ENCODE measurements at places on chromosomes 1 and 21.
A peak's percentile ranks its signal among the peaks of the same experiment; 100 is the strongest.

DNA sequence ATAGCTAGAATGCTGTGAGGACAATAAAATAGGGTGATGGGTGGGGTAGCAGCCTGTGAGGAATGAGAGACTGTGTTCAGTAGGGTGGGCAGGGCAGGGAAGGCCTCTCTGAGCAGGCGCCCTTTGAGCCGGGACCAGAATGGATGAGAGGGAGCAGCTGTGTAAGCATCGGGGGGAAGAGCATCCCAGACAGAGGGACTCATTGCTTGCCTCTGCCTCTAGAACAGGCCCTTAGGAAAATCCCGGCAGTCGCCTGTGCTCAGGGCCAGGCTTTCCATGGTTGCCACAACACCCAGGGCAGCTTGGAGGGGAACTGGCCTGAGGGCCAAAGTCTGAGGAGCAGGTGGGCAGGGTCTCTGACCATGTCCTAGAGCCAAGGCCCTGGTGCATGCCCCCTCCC lies 774 bp downstream of the SLC2A7 start:
- DNase-seq: no peak

DNA sequence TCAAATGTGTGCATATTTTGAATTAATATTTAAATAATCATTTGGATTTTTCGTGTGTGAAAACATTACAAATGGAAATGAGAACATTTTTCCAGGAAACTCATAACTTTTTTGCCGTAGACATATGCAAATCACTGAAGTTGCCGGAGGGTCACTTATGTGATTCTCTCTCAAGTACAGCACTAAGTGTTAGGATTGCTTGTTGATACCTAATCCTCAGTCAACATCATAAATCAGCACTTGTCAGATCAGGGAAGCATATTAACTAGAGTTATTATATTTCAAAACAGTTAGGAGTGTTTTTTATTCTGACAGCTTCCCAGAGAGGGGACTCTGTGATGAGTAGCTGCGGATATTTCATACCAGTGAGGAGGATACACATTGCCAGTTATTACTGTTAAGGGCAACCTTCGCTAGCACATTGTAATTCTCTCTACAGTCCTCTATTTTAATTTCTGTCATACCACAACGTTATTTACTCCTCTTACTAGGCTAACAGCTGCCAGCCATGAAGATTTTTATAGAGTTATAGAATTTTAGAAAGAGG lies 41.5 kb downstream of the NCAM2 start:
- DNase-seq: no peak

DNA sequence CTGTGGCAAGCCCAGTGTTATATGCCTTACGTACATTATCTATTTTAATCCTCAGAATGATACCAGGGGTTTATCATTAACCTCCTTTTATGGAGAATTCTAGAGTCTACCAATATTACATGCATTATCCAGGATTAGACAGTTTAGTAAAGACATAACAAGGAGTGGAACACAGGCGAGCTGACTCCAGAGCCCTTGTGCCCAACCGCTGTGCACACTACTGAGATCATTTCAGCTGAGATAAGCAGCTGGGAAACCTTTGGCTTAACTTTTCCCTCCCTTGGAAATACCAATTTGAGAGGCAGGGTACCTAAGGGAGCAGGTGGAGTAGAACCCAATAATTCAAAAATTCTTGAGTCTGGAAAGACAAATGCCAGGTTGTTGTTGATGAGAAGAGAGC lies 59.8 kb upstream of the ATP1B1 start:
- no peak for DNase-seq

- DNase-seq: no peak
Measured at GRCh38 chr1:36542024-36542961, 59.6 kb upstream of the CSF3R start.

- DNase-seq: no peak
Measured at GRCh38 chr1:211480941-211481545, 10.9 kb downstream of the RD3 start.

- DNase-seq: no peak
Measured at GRCh38 chr1:30507401-30508174, 215.8 kb downstream of the MATN1 start.

DNA sequence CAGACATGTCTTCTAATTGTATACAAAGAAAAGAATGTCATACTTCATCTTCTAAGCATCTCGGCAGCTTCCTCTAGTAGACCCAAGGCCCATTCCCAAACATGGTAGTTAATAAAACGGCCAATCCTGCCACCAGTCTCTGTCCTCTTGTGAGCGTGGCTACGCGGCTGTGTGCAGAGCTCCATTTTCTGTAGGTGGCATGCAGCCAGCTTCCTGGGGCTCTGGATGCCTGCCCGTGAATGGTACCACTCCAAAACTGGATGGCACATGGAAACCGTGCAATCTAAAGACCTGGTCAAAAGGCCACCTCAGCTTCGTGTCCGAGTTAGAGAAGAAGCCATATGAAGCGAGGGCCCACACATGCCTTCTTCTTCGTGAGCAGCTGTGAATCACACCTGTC lies 110.7 kb downstream of the SIPA1L2 start:
- no peak for DNase-seq

- DNase-seq: no peak
Measured at GRCh38 chr1:205108464-205108863, 13.3 kb downstream of the RBBP5 start.

- DNase-seq: no peak
Measured at GRCh38 chr1:203754455-203754864, 10.5 kb upstream of the LAX1 start.

- no peak for DNase-seq
Measured at GRCh38 chr1:55700359-55701130, 485.4 kb upstream of the USP24 start.

DNA sequence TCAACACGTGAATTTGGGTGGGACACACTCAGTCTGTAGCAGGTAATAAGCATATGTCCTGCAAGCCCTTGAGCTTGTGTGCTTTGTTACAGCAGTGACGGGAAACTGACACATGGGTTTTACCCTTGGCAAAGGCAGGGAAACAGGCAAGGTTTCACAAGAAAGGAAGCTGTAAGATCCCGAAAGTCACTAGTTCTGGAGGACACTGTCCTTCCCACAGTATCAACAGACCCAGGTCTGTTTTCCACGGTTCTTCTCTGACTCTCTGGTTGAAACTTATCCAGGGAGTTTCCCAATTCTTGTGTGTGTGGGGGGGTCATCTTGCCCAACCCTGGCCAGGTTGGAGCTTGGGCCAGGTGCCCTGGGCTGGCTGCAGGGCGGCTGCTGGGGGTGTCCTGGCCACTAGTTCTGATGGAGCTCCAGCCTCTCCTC lies 29.3 kb upstream of the ZBTB21 start:
- peak; percentile 65 for DNase-seq

DNA sequence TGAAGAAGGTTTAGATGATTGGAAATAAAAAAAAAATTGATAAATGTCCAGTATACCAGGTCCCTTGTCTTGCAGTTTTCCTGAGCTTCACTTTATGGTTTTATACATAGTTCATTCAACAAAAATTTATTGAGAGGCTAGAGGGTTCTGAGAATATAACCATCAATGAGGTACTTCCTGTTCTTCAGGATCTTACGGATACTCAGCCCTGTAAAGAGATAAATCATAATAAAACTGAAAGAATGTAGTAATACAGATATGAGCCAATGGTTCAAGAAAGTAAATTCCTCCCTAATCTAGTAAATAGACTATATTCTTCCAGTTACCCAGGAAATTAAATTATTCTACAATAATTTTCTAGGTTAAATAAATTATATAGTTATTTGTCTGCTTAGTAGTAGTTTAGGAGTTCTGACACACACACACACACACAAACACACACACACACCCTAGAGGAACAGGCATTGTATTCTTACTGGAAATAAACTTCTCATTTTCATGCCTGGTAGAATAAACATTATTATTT lies 70.4 kb upstream of the HMCN1 start:
- no peak for DNase-seq

DNA sequence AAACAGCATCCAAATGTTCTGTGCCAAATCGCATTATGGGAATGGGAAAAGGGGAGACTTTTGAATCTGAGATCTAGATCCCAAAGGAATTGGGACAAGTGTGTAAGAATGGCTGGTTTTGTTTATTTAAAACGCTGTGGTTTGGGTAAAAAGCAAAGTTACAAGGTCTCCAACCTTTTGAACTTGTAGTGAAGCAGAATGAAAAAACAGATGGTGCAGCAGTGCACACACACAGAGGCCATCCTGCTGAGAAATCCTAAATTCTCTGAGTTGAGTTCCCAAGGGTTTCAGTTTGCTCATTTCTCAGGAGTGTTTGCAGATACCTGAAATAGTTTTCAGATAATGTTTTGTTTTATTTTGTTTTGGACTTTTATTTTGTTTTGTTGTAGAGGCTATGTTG lies 80.2 kb upstream of the CD1D start:
- no peak for DNase-seq

DNA sequence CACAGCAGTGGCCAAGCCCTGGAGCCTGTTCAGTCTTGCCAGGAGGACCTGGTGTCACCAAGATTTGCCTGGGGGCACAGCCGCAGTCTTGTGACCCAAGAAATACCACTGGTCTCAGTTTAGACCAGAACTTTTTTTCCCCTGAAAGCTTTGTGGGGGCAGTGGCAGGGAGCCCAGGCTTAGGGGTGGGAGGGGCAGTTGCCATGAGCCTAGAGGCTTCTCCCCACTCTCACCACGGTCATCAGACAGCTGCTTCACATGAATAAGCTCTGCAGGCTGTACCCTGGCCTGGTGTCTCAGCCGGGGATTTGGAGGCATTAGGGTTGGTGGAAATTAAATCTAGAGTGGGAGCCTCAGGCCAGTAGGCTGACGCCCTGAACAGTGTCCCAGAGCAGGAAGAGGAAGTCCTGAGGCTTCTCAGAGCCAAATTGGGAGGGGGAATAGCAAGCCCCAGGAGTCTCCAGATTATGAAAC lies 73.7 kb downstream of the SLC16A1 start:
- DNase-seq: no peak

GRCh38 chr1:168906367-168906766 lies 177.4 kb upstream of the DPT start:
- no peak for DNase-seq

DNA sequence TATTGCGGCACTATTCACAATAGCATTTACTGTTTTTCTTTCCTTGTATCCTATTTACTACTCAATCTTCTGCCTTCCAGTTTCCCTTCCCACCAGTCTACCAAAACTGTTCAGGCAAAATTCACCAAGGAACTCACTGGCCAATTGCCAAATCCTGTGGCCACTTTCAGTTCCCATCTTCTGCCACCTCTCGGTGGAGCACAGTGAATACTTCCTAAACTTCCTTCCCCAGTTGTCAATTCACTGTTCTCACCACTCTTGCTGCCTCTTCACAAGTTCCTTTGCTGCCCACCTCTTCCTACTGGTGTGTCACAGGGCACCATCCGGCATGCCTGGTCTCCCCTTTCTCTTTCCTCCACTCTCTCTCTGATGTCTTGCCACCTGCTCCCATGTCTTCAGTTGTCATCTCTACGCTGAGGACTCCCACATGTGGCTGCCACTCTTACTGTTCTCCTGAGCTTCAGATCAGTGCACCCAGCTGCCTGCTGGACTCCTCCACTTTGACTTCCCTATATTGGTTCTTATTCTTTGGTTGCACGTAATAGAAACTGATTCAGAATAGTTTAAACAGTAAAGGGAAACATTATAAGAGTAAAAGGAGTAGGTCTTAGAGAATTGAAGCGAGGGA lies 114.4 kb downstream of the PIK3R3 start:
- DNase-seq: no peak

DNA sequence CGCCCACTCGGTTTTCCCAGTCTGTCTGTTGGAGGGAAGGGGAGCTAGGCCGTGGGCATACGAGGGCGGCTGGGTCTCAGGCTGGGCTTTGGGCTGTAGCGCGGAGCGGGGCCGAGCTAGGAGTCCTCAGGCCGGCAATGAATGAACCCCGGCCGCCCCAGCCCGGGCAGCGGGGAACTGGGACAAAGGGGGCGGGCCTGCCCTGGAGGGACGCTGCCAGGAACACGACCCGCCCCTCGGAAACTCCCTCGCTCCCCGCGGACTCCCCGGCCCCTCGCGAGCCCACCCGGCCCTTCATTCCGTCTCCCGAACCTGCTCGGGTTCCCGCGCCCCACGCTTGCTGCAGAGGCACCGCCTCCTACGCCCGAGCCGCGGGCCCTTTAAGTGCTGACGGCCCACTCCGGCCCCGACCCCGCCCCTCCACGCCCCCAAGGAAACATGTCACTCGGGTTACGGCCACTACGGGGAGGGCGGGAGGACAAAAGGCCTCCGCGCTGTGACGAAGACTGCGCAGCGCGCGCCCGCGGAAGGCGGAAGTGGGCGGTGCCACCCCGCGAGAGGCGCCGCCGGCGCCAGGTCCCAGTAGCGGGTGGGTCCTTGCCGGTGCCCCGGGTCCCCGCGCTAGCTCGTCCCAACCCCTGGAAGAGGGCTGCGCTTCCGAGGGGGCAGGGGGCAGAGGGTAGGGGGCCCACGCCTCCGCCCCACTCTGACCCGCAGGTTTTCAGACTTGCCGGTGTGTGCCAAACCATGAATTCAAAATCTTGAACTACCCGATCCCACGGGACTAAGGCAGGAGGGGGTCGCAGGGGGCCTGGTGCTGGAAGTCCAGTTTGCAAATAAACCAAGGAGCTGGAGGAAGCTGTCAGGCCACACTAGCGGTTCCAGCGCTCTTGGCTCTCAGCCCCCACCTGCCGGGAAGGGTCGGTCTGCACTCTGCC lies at the start of gene GALE:
Gene GALE, minus strand, starts transcription at position 355 of the 938 bp plus-strand sequence. CDS start 1,747 bp downstream, outside the sequence.
- DNase-seq: peak; percentile 98

- no peak for DNase-seq
Measured at GRCh38 chr1:58282623-58283387, 263.7 kb downstream of the OMA1 start.

- no peak for DNase-seq
Measured at GRCh38 chr1:89659322-89660081, 26.6 kb downstream of the LRRC8C start.

DNA sequence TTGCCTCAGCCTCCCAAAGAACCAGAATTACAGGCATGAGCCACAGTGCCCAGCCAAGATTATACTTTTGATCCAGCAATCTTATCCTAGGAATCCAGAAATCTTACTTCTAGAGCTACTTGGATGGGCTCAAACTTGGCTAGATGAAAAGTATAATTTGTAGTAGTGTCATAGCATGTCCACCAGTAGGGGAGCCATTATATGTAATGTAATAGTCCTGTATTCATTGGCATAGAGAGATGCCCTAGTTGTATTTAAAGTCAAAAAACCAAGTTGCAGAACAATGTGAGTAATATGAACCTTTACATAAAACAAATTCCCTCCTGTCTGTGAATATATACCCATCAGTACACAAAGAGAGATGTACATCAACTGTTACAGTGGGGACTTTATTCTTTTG lies 83.9 kb downstream of the NOS1AP start:
- no peak for DNase-seq

GRCh38 chr21:42414928-42415769 lies 11.4 kb downstream of the UBASH3A start:
- no peak for DNase-seq

Data from body of pancreas (tissue), 4 donors.